Prostate gland (tissue), 2 donors: ENCODE measurements at places on chromosomes 11 and 22.
A peak's percentile ranks its signal among the peaks of the same experiment; 100 is the strongest.

- H3K36me3 ChIP-seq: no peaks in the 10 kb centered on the region
- no peak for DNase-seq
- H3K27ac ChIP-seq: no peak overlapping the region
- H3K27me3 ChIP-seq: no peaks in the 10 kb centered on the region
- no peaks in the 10 kb centered on the region for H3K4me1 ChIP-seq
Observed at GRCh38 chr11:27253224-27253623, 109.8 kb downstream of the CCDC34 start.

DNA sequence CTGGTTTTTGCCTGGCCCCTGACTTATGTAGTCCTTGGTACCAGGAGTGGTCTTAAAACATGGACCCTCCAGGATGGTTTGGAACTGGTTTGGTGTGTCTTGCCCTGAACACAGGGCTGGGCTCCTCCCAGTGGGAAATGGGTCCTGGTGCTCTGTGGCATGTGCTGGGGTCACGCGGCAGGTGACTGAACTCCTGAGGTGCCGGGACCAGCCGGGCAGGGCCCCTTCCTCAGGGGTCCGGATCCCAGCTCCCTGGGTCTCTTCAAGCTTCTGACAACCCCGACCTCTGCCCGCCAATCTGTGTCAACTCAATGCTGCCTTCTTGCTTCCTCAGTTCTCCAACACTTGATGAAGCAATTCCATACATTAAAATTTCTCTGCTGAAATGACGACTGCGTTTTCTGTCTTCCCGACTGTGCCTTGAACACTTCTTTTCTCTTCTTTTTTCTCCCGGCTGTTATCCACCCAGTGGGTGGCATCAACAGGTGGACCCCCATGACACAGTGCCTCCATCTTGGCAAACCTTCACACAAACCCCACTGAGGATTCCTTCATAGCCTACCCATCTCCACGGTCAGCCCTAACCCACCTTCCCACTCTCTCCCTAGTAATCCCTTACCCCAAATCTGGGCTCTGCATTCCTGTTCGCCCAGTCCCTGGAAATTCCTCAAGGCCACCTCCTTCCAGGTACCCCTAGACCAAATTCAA is 4.4 kb downstream of the IFT27 start:
- no peak for DNase-seq
- H3K27me3 ChIP-seq: no peaks in the 10 kb centered on the region
- no peaks in the 10 kb centered on the region for H3K4me1 ChIP-seq
- no peak overlapping the region for H3K4me3 ChIP-seq
- no peak overlapping the region for H3K27ac ChIP-seq
- no peaks in the 10 kb centered on the region for H3K36me3 ChIP-seq

DNA sequence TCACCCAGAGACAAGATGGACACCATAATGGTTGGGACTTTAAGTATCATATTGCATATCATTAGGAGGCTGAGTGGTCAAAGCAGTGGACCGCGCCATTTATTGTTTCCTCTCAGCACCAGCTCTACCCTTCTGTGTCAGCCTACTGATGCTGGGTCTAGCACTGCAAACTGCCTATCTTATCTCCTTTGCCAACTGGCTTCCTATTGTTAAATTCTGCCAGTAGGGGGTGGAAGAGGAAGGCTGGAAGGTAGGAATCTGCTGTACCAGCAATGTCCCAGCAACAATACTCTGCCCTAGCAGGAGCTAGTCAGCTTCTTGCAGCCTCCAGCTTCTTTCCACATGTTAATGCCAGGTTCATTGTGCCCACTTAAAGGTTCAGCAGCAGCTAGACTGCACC is 367.1 kb upstream of the PDGFD start:
- no peak overlapping the region for H3K27ac ChIP-seq
- no peaks in the 10 kb centered on the region for H3K27me3 ChIP-seq
- no peaks in the 10 kb centered on the region for H3K36me3 ChIP-seq
- H3K4me3 ChIP-seq: no peak overlapping the region
- no peak for DNase-seq
- H3K4me1 ChIP-seq: no peaks in the 10 kb centered on the region

GRCh38 chr11:86800076-86800959 is at the start of gene PRSS23:
Gene PRSS23 (plus strand): TSS chr11:86800542. CDS start chr11:86807644, 7,102 bp downstream.
- no peaks in the 10 kb centered on the region for H3K27me3 ChIP-seq
- no peaks in the 10 kb centered on the region for H3K4me1 ChIP-seq
- H3K4me3 ChIP-seq: peak within 1 kb of the TSS; percentile 78
- H3K27ac ChIP-seq: peak within 1 kb of the TSS; percentile 83
- DNase-seq: peak; percentile 68
- H3K36me3 ChIP-seq: no peaks in the 10 kb centered on the region

GRCh38 chr11:43853781-43854180 is 26.9 kb upstream of the ALKBH3 start:
- H3K27me3 ChIP-seq: no peaks in the 10 kb centered on the region
- H3K4me3 ChIP-seq: no peak overlapping the region
- no peak for DNase-seq
- H3K36me3 ChIP-seq: no peaks in the 10 kb centered on the region
- H3K27ac ChIP-seq: no peak overlapping the region
- no peaks in the 10 kb centered on the region for H3K4me1 ChIP-seq

- peak overlapping the region; percentile 100 for H3K27ac ChIP-seq
- peak; percentile 96 for DNase-seq
- H3K36me3 ChIP-seq: no peaks in the 10 kb centered on the region
Observed at GRCh38 chr11:58578136-58578634, 678 bp upstream of the ZFP91 start.

GRCh38 chr11:16897470-16898061 is 116.6 kb downstream of the PLEKHA7 start:
- no peaks in the 10 kb centered on the region for H3K4me1 ChIP-seq
- H3K36me3 ChIP-seq: no peaks in the 10 kb centered on the region

- H3K27ac ChIP-seq: peak overlapping the region; percentile 48
- H3K4me1 ChIP-seq: no peaks in the 10 kb centered on the region
Observed at GRCh38 chr11:44804449-44805437, 78.0 kb downstream of the TSPAN18 start.

- no peak overlapping the region for H3K27ac ChIP-seq
- no peak overlapping the region for H3K4me3 ChIP-seq
- no peaks in the 10 kb centered on the region for H3K36me3 ChIP-seq
- DNase-seq: no peak
- no peaks in the 10 kb centered on the region for H3K4me1 ChIP-seq
Observed at GRCh38 chr11:131817687-131818188, 447.3 kb downstream of the NTM start.

DNA sequence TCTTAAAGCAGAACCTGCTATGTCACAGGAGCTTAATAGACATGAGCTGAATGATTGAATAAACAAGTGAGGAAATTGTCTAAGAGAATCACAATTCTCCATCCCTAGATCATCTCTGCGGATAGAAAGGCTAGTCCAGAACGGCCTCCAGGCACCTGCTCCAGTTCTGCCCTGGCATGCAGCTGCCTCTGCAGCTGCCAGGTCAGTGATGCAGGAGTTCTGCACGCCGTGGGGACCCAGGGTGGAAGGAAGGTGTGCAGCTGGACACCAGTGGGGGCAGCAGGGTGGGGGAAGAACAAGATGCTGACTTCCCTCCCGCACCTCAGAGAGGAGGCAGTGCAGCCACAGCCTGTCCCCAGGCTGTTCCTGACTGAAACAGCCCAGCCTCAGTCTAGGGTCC is 192.1 kb upstream of the NCAM1 start:
- H3K27ac ChIP-seq: no peak overlapping the region
- no peak overlapping the region for H3K4me3 ChIP-seq
- no peaks in the 10 kb centered on the region for H3K27me3 ChIP-seq
- H3K36me3 ChIP-seq: no peaks in the 10 kb centered on the region
- H3K4me1 ChIP-seq: no peaks in the 10 kb centered on the region
- DNase-seq: no peak

GRCh38 chr11:69411257-69411924 is 70.1 kb upstream of the LINC01488 start:
- no peak for DNase-seq
- no peaks in the 10 kb centered on the region for H3K4me1 ChIP-seq
- no peak overlapping the region for H3K27ac ChIP-seq
- H3K36me3 ChIP-seq: no peaks in the 10 kb centered on the region

GRCh38 chr22:48714231-48714630 is 1113.4 kb downstream of the BRD1 start:
- no peaks in the 10 kb centered on the region for H3K4me1 ChIP-seq
- no peak for DNase-seq
- no peak overlapping the region for H3K4me3 ChIP-seq
- no peaks in the 10 kb centered on the region for H3K27me3 ChIP-seq
- H3K36me3 ChIP-seq: no peaks in the 10 kb centered on the region
- no peak overlapping the region for H3K27ac ChIP-seq

- no peak overlapping the region for H3K27ac ChIP-seq
- H3K36me3 ChIP-seq: no peaks in the 10 kb centered on the region
- H3K4me3 ChIP-seq: no peak overlapping the region
- no peaks in the 10 kb centered on the region for H3K4me1 ChIP-seq
Observed at GRCh38 chr22:28064920-28065319, 145.9 kb upstream of the PITPNB start.

DNA sequence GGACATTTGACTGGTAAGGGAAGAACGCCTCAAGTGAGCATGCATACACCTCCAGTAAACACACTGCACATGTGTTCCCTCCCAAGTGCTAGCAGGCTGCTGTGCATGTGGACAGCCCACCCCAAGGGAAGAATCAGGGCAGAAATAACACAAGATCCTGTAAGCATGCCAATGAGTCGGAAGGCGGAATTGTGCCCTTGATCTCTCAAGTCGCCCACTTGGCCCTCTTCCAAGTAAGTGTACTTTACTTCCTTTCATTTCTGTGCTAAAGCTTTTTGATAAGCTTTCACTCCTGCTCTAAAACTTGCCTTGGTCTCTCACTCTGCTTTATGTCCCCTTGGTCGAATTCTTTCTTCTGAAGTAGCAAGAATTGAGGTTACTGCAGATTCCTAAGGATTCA is 139.6 kb downstream of the TRPC6 start:
- no peak overlapping the region for H3K27ac ChIP-seq
- no peaks in the 10 kb centered on the region for H3K4me1 ChIP-seq
- no peak overlapping the region for H3K4me3 ChIP-seq

- no peaks in the 10 kb centered on the region for H3K27me3 ChIP-seq
- DNase-seq: no peak
Observed at GRCh38 chr22:38046070-38046748, 11.0 kb upstream of the PICK1 start.

DNA sequence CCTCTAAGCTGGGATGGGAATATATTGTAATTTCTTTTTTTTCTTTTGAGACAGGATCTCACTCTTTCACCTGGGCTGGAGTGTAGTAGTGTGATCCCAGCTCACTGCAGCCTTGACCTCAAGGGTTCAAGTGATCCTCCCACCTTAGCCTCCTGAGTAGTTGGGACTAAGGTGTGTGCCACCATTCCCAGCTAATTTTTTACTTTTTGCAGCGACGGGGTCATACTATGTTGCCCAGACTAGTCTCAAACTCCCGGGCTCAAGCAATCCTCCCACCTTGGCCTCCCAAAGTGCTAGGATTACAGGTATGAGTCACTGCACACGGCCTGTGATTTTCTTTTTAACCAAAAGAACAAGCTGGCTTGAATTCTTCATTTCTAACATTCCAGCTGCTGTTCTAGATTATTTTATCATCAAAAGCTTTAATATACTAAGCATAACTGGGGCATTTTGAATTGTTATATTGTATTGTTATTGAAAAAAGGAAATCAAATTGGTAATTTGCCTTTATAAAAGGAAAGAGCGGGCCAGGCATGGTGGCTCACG is 26.8 kb upstream of the PPP2R1B start:
- H3K4me3 ChIP-seq: no peak overlapping the region
- H3K27ac ChIP-seq: no peak overlapping the region
- H3K27me3 ChIP-seq: no peaks in the 10 kb centered on the region
- H3K36me3 ChIP-seq: no peaks in the 10 kb centered on the region
- H3K4me1 ChIP-seq: peaks cover 6% of the 10 kb centered on the region
- DNase-seq: no peak

DNA sequence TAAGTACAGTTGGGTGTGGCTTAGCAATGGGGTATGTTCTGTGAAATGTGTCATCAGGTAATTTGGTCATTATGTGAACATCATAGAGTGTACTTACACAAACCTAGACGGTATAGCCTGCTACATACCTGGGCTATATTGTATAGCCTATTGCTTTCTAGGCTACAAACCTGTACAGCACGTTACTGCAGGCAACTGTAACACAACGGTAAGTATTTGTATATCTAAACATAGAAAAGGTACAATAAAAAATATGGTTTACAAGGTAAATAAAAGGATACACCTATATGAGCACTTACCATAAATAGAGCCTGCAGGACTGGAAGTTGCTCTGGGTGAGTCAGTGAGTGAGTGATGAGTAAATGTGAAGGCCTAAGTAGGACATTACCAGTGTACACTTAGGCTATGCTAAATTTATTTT is 73.1 kb upstream of the GDPD4 start:
- peak; percentile 6 for DNase-seq
- H3K27ac ChIP-seq: no peak overlapping the region
- no peaks in the 10 kb centered on the region for H3K4me1 ChIP-seq
- H3K4me3 ChIP-seq: no peak overlapping the region
- no peaks in the 10 kb centered on the region for H3K36me3 ChIP-seq

DNA sequence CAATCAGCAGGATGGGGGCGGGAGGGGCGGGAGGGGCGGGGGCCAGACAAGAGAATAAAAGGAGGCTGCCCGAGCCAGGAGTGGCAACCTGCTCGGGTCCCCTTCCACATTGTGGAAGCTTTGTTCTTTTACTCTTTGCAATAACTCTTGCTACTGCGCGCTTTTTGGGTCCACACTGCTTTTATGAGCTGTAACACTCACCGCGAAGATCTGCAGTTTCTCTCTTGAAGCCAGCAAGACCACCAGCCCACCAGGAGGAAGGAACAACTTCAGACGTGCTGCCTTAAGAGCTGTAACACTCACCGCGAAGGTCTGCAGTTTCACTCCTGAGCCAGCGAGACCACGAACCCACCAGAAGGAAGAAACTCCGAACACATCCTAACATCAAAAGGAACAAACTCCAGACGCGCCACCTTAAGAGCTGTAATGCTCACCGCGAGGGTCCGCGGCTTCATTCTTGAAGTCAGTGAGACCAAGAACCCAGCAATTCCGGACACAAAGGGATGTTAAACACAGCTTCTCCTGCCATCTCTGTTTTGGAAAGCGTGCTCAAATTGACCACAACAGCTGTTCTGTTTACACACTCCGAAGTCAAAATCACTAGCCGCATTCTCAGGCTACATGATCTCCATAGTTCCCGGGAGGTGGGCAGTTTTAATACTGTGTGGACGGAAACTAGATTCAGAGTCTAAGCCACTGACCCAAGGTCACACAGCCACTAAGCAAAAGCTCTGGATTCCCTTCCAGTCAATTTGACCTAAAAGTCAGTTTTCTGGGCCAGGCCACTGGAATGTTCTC is 11.9 kb downstream of the PLAAT2 start:
- no peak overlapping the region for H3K27ac ChIP-seq
- no peak for DNase-seq
- no peaks in the 10 kb centered on the region for H3K4me1 ChIP-seq
- H3K4me3 ChIP-seq: no peak overlapping the region

- no peak for DNase-seq
- H3K27me3 ChIP-seq: peaks cover 9% of the 10 kb centered on the region
- no peaks in the 10 kb centered on the region for H3K4me1 ChIP-seq
- H3K36me3 ChIP-seq: no peaks in the 10 kb centered on the region
- H3K27ac ChIP-seq: no peak within 1 kb of the TSS
Observed at GRCh38 chr11:30016588-30017363, at the start of gene KCNA4. Gene KCNA4 (minus strand): TSS chr11:30017030. CDS start chr11:30012678, 4,352 bp downstream.
